ENCODE measurements at places on chromosomes 5 and 9. TPM values are rescaled to one million over a fixed set of nuclear protein-coding genes. Genes with fewer than 3 reads are reported as not detected.

GRCh38 chr5:139377226-139377625 lies 5.9 kb downstream of the SLC23A1 start:
- H3K27me3 ChIP-seq, result no peaks in the 10 kb centered on the region
- H3K4me3 ChIP-seq, result peak overlapping the region; percentile 28

HAVCR1 gene
- not detected for total RNA-seq

GPR150 gene
- total RNA-seq, result not detected

PDE6A gene
- not detected for total RNA-seq

DRD1 gene
- total RNA-seq, result not detected

DNA sequence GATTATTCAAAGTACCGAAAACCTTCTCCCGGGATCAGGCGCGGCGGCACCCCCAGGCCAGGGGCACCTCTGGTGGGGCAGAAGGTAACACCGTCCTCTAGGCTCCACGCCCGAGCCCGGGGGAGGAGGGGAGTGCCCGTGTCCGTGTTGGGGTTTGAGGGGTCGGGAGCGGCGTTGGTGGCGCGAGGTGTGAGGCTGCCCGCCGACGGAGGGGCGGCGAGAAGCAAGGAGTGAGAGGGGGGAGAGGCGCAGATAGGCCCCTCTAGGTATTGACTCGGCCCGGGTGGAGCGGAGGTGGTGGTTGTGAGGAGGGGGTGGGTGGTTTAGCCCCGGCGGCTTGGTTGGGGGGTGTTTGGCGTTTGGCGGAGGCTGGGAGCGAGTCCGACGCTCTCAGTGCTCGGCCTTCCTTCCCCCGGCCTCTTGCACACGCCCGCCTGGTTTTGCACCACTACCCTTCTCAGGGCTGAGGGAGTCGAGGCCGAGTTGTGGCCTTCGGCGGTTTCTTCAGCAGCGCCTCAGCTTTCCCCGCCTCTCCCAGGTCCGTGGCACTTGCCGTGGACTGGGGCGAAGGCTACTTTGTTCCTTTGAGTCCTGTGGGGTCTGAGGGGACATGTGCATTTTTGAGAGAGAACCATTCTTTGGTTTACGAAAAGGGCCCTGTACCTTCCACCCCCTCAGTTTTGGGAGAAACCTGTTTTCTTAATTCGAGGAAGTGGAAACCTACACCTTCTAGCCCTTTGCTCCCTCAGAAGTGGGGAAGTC lies 450 bp downstream of the GPBP1 start:
- peak overlapping the region; percentile 97 for H3K27ac ChIP-seq
- peak; percentile 14 for DNase-seq
- H3K36me3 ChIP-seq, result peaks cover 9% of the 10 kb centered on the region
- no peaks in the 10 kb centered on the region for H3K27me3 ChIP-seq

DNA sequence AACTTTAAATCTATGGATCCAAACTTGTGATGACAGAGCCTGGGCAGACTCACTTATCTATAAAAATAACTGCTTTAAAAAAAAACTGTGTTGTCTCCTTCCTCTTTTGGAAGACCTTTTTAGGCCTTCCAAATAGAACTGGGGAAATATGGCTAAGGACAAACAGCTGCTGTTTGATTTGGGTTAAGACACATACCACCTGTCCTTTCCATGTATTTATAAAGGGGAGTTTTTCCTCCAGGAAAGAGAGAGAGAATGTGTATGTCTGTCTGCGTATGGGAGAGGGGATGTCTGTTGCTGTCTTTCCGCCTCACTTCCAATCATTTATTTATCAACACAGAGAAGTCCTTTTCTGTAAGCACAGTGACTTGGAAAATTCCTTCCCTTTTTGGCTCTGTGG lies 2.8 kb downstream of the ARHGEF37 start:
- no peak overlapping the region for H3K4me3 ChIP-seq
- no peak overlapping the region for H3K27ac ChIP-seq
- peaks cover 26% of the 10 kb centered on the region for H3K27me3 ChIP-seq
- peaks cover 17% of the 10 kb centered on the region for H3K4me1 ChIP-seq
- DNase-seq, result no peak

DNA sequence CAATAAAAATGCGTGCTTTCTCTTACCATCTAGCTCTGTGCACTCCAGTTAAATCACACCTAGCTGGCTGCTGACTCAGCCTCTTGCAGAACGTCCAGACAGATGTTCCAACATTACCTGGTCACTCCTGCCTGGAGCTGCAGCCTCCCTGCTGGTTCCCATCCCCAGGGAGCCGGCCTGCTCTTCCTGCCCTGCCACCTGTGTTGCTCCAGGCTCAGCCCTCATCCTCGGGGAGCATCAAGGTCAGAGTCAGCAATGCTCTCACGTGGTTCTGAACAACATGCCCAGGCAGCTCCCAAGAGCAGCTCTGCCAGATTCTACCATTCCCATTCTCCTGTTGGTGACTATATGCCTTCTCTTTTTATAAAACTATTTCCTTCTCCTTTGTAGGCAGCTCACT lies 81.3 kb downstream of the GADD45G start:
- H3K27ac ChIP-seq, result peak overlapping the region; percentile 94
- peaks cover 10% of the 10 kb centered on the region for H3K4me1 ChIP-seq
- H3K27me3 ChIP-seq, result peaks cover 71% of the 10 kb centered on the region
- no peak overlapping the region for H3K4me3 ChIP-seq
- no peak for DNase-seq

All from neural crest cell (in vitro differentiated cells).